Fibroblast of skin of back (primary cell): ENCODE measurements at places on chromosomes 6 and 20.

GRCh38 chr20:53278555-53278954 lies 306.4 kb downstream of the TSHZ2 start:
- DNase-seq: no peak

DNA sequence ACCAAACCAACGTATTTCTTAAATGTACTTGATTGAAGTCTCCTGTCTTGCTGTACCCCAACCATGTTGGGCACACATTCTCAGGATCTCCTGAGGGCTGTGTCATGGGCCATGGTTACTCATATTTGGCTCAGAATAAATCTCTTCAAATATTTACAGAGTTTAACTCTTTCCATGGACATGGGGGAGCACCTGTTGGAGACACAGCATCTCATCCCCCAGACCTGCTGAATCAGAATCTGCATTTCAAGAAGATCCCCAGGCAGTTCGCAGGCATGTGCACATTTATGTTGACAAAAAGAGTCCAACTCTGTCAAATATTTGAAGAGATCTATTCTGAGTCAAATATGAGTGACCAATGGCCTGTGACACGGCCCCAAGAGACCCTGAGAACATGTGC lies 24.5 kb downstream of the PIGT start:
- no peak for DNase-seq

- no peak for DNase-seq
Measured at GRCh38 chr6:72132427-72132826, 246.1 kb downstream of the RIMS1 start.

DNA sequence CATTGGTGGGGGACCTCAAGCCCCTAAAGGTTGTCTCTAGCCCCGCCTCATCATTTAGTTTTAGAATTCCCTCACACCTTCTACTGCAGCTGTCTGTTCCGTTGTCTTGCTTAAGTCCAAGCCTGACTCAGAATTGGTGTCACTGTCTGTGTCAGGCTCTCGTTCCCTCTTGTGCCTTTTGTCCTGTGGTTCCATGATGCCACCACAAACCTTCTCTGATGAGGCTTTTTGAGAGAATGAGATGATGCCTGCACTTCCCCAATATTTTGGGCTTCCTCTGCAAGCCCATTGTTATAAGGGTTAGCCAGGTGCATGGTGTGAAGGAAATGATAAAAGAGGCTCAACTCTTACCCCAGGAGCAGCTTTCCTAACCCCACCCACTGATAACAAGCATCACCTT lies 8.1 kb upstream of the AKIRIN2 start:
- DNase-seq: no peak

GRCh38 chr20:59153832-59154231 lies 9.8 kb upstream of the ZNF831 start:
- no peak for DNase-seq
